Endothelial cell of umbilical vein (primary cell): ENCODE measurements at places on chromosomes 2 and 18. TPM values are rescaled to one million over a fixed set of nuclear protein-coding genes. Genes with fewer than 3 reads are reported as not detected.

Gene PKDCC
- 5.9 and 6.9 TPM in 2 replicates for total RNA-seq

Gene GRB14
- total RNA-seq: 2.7 and 10.3 TPM in 2 replicates

Gene GPC1
- 23.9 and 31.1 TPM in 2 replicates for total RNA-seq

Gene ATP6V1C2
- total RNA-seq: 0.13 TPM in 1 of 2 replicates, not detected in the other

Gene METAP1D
- 8.1 TPM in 2 replicates for total RNA-seq

Gene KLF7
- total RNA-seq: 42.9 and 53.7 TPM in 2 replicates

Gene RSAD2
- 0.09 and 0.18 TPM in 2 replicates for total RNA-seq

Gene ALKAL2
- total RNA-seq: not detected in 2 replicates

Gene ACOXL
- not detected in 2 replicates for total RNA-seq

Gene C2orf72
- 0.11 TPM in 1 of 2 replicates, not detected in the other for total RNA-seq

Gene SOX11
- total RNA-seq: not detected in 2 replicates

Gene CDH19
- not detected in 2 replicates for total RNA-seq

Gene TNFAIP6
- total RNA-seq: not detected in 2 replicates

Gene CD8A
- not detected in 2 replicates for total RNA-seq

Gene ABHD1
- total RNA-seq: not detected in 2 replicates

Gene INHBB
- 0.67 and 1.8 TPM in 2 replicates for total RNA-seq

Gene GTF2A1L
- not detected in 2 replicates for total RNA-seq

Gene MC2R
- not detected in 2 replicates for total RNA-seq

Gene GALNT14
- total RNA-seq: 0.35 and 0.40 TPM in 2 replicates

Gene MC4R
- total RNA-seq: not detected in 2 replicates

Gene SKOR2
- total RNA-seq: not detected in 2 replicates

Gene UPP2
- total RNA-seq: not detected in 2 replicates

Gene POTEJ
- total RNA-seq: 0.24 TPM in 1 of 2 replicates, not detected in the other

Gene MAL
- not detected in 2 replicates for total RNA-seq

Gene GBX2
- total RNA-seq: 3.6 TPM in 2 replicates

Gene SLC4A5
- total RNA-seq: 0.97 and 1.2 TPM in 2 replicates

Gene LDAH
- 24.0 and 24.2 TPM in 2 replicates for total RNA-seq

Gene XPO1
- 148 and 166 TPM in 2 replicates for total RNA-seq

Gene ALK
- total RNA-seq: not detected in 2 replicates

Gene SLC30A3
- 9.2 and 16.7 TPM in 2 replicates for total RNA-seq

Gene PTGR3
- 18.3 and 21.9 TPM in 2 replicates for total RNA-seq

Gene TRIP12
- 256 and 278 TPM in 2 replicates for total RNA-seq

Gene TMEM247
- total RNA-seq: not detected in 2 replicates

Gene SLC38A11
- not detected in 2 replicates for total RNA-seq
